IMR-90 (cell line): ENCODE measurements at places on chromosomes 3 and 15.

- DNase-seq, result no peak
Observed at GRCh38 chr3:115160295-115160694, 13.2 kb upstream of the ZBTB20 start.

GRCh38 chr15:83200589-83200988, 7.0 kb downstream of the HDGFL3 start:
- DNase-seq, result peak; percentile 31

GRCh38 chr3:69273896-69274295, 112.0 kb downstream of the FRMD4B start:
- DNase-seq, result no peak

- no peak for DNase-seq
Observed at GRCh38 chr3:195438371-195438770, 4.4 kb downstream of the ACAP2 start.

DNA sequence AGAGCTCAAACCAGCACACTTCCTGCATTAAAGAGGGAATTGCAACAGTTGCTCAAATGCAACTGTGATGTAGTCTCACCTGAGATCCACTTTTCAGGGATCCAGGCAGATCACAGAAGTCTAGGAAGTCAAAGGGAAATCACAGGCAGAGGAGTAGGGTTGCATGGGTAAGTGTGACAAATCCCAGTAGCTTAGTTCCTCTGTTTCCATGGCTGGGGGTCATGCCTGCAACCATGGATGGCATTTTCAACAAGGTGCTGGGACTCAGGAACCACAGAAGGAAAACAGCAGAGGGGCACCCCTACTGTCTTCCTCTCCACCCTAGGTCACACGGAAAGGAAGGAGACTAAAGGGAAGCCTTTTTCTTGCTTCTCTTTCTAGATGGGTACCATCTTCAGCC, 36.5 kb upstream of the ARNT2 start:
- no peak for DNase-seq

GRCh38 chr3:136984837-136985236, 27.1 kb downstream of the IL20RB start:
- peak; percentile 74 for DNase-seq
